ENCODE measurements at places on chromosomes 1 and 21. TPM values are rescaled to one million over a fixed set of nuclear protein-coding genes. Genes with fewer than 3 reads are reported as not detected.
A peak's percentile ranks its signal among the peaks of the same experiment; 100 is the strongest.

- H3K27ac ChIP-seq: peak overlapping the region; percentile 98
- peaks cover 24% of the 10 kb centered on the region for H3K4me1 ChIP-seq
- peak overlapping the region; percentile 90 for H3K4me3 ChIP-seq
- peak; percentile 29 for DNase-seq
Observed at GRCh38 chr1:15836772-15837669, 10.5 kb upstream of the SPEN start.

DNA sequence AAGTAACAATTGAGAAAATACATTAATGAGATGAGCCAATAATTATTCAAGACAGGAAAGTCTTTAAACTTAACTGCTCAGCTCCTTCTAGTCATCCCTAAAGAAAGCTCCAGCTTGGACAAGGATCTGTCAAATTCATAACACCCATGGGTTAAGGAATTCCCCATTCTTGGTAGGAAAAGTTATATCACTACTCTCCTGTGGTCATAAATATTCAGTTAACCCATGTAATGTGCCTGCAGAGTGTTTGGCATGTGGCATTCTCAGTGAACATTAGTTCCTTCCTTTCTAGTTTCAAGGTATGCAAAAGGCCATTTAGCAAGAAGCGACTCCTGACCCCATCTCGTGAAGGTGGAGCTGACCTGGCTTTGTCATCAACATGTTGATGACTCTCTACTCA is 76.7 kb upstream of the VCAM1 start:
- no peak for DNase-seq
- no peak overlapping the region for H3K27ac ChIP-seq
- no peak overlapping the region for H3K4me3 ChIP-seq
- H3K36me3 ChIP-seq: no peaks in the 10 kb centered on the region

- peak; percentile 9 for DNase-seq
- H3K27ac ChIP-seq: peak overlapping the region; percentile 34
- no peaks in the 10 kb centered on the region for H3K36me3 ChIP-seq
- no peak overlapping the region for H3K4me3 ChIP-seq
- peaks cover 7% of the 10 kb centered on the region for H3K27me3 ChIP-seq
Observed at GRCh38 chr1:94755675-94756074, 64.5 kb upstream of the SLC44A3 start.

GRCh38 chr1:103197216-103197615 is 88.9 kb upstream of the COL11A1 start:
- H3K4me1 ChIP-seq: no peaks in the 10 kb centered on the region
- no peak overlapping the region for H3K4me3 ChIP-seq
- H3K27ac ChIP-seq: no peak overlapping the region
- no peaks in the 10 kb centered on the region for H3K27me3 ChIP-seq
- DNase-seq: no peak
- no peaks in the 10 kb centered on the region for H3K36me3 ChIP-seq

DNA sequence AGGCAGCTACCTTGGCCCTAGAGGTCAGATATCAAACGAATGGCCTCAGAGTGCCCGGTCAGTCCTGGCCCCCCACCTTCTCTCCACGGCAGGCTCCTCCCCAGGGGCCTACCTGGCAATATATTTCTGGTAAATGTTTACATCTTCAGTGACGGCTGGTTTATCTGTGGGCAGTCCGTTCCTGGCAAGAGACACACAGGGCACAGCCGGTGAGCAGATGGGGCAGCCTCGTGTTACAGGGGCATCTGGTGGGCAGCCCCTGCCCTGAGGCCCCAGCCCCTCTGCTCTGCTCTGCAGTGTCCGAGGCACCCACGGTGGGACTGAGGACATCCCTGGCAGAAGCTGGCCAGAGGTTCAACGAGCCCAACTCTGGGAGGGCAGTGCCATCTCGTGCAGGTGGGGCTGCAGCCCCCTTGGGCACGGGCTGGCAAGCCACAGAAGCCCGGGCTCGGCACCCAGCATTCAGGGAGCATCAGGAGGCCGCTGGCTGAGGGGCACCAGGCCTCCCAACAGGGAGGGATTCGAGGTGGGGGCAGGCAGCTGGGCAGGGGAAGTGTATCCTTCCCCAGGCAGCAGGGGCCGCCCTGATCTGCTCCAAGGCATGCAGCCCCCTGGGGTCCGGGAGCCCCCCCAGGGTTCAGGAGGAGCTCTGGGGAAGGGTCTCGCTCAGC is 137.9 kb downstream of the CASZ1 start:
- no peaks in the 10 kb centered on the region for H3K36me3 ChIP-seq
- H3K4me3 ChIP-seq: no peak overlapping the region

DNA sequence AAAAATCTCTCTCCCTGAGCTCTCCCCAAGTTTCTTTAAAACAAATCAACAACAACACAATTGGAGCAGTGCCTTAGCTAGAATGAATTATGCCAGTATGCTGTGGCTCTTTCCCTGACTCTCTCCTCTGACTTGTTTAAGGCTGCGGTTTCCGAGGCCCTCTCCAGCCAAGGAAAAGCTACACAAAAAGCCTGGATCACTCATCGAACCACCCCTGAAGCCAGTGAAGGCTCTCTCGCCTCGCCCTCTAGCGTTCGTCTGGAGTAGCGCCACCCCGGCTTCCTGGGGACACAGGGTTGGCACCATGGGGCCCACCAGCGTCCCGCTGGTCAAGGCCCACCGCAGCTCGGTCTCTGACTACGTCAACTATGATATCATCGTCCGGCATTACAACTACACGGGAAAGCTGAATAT is 1.9 kb downstream of the S1PR1 start:
- peak; percentile 90 for DNase-seq
- peak overlapping the region; percentile 98 for H3K4me3 ChIP-seq
- H3K27me3 ChIP-seq: no peaks in the 10 kb centered on the region
- peaks cover 82% of the 10 kb centered on the region for H3K36me3 ChIP-seq

GRCh38 chr1:51927029-51927428 is 48.5 kb upstream of the NRDC start:
- peaks cover 5% of the 10 kb centered on the region for H3K27me3 ChIP-seq
- H3K4me1 ChIP-seq: no peaks in the 10 kb centered on the region
- H3K36me3 ChIP-seq: no peaks in the 10 kb centered on the region
- H3K27ac ChIP-seq: no peak overlapping the region
- no peak overlapping the region for H3K4me3 ChIP-seq

GRCh38 chr1:55571767-55572166 is 356.6 kb upstream of the USP24 start:
- H3K27me3 ChIP-seq: peaks cover 1% of the 10 kb centered on the region
- H3K4me1 ChIP-seq: no peaks in the 10 kb centered on the region
- DNase-seq: no peak
- no peak overlapping the region for H3K4me3 ChIP-seq

- peaks cover 83% of the 10 kb centered on the region for H3K36me3 ChIP-seq
- DNase-seq: no peak
- peaks cover 81% of the 10 kb centered on the region for H3K4me1 ChIP-seq
- peak overlapping the region; percentile 70 for H3K4me3 ChIP-seq
- no peaks in the 10 kb centered on the region for H3K27me3 ChIP-seq
- peak overlapping the region; percentile 96 for H3K27ac ChIP-seq
Observed at GRCh38 chr1:223717695-223718363, 5.5 kb downstream of the CAPN2 start.

- no peak overlapping the region for H3K4me3 ChIP-seq
- no peaks in the 10 kb centered on the region for H3K27me3 ChIP-seq
- DNase-seq: no peak
- H3K36me3 ChIP-seq: no peaks in the 10 kb centered on the region
- H3K27ac ChIP-seq: no peak overlapping the region
- no peaks in the 10 kb centered on the region for H3K4me1 ChIP-seq
Observed at GRCh38 chr1:7196036-7196911, 411.0 kb downstream of the CAMTA1 start.

GRCh38 chr1:160877221-160877620 is 7.8 kb downstream of the ITLN1 start:
- H3K36me3 ChIP-seq: no peaks in the 10 kb centered on the region
- H3K4me1 ChIP-seq: peaks cover 13% of the 10 kb centered on the region
- peak overlapping the region; percentile 0 for H3K27ac ChIP-seq
- peak; percentile 38 for DNase-seq

DNA sequence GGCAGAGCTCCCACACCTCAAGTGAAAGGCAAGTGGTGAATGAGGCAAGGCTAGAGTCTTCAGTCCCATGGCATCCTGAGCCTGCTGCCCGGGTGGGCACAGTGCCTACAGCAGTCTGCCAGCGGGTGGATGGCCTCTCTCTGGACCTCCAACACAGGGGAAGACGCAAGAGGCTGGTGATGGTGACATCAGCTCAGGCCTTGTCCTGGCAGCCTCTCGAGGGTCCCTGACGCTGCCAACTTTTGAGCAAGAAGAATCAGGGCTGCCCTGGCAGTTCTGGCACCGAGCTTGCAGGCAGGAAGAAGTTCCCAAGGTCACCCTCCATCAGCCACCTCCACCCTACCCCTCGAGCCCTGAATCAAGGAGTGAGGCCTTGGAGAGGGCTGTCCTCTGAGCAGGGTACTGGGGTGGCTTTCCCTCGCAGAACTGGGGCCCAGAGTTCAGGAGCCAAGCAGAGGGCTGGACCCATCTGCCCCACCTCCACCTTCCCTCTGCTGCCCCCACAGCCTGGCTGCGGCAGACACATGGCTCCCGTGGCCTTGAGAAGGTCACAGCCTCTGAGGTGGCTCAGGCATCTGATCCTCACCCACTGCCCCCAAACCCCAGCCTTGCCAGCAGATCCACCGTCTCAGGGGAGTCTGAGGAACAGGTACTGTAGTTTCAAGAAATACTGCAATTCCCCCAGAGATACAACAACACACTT is 5.8 kb downstream of the RAP1GAP start:
- no peak overlapping the region for H3K27ac ChIP-seq
- H3K4me1 ChIP-seq: peaks cover 7% of the 10 kb centered on the region
- H3K4me3 ChIP-seq: no peak overlapping the region
- H3K27me3 ChIP-seq: peaks cover 33% of the 10 kb centered on the region

- H3K27ac ChIP-seq: no peak overlapping the region
- DNase-seq: no peak
- no peak overlapping the region for H3K4me3 ChIP-seq
- peaks cover 69% of the 10 kb centered on the region for H3K27me3 ChIP-seq
Observed at GRCh38 chr1:35702508-35702907, 16.2 kb downstream of the C1orf216 start.

DNA sequence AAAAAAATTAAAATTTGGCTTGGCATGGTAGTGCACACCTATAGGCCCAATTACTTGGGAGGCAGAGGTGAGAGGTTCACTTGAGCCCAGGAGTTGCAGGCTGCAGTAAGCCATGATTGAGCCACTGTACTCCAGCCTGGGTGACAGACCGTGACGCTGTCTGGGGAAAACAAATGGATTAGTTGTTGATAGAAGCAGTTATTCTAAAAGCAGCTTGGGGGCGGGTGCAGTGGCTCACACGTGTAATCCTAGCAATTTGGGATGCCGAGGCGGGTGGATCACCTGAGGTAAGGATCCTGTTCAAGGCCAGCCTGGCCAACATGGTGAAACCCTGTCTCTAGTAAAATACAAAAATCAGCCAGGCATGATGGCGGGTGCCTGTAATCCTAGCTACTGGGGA is 40.3 kb downstream of the KIF1B start:
- no peak overlapping the region for H3K27ac ChIP-seq
- H3K36me3 ChIP-seq: peaks cover 4% of the 10 kb centered on the region
- DNase-seq: no peak
- no peaks in the 10 kb centered on the region for H3K27me3 ChIP-seq
- H3K4me1 ChIP-seq: peaks cover 5% of the 10 kb centered on the region

GRCh38 chr1:171981303-171981702 is 140.0 kb downstream of the DNM3 start:
- DNase-seq: no peak
- H3K36me3 ChIP-seq: no peaks in the 10 kb centered on the region
- H3K27me3 ChIP-seq: peaks cover 6% of the 10 kb centered on the region
- no peaks in the 10 kb centered on the region for H3K4me1 ChIP-seq
- H3K4me3 ChIP-seq: no peak overlapping the region

DNA sequence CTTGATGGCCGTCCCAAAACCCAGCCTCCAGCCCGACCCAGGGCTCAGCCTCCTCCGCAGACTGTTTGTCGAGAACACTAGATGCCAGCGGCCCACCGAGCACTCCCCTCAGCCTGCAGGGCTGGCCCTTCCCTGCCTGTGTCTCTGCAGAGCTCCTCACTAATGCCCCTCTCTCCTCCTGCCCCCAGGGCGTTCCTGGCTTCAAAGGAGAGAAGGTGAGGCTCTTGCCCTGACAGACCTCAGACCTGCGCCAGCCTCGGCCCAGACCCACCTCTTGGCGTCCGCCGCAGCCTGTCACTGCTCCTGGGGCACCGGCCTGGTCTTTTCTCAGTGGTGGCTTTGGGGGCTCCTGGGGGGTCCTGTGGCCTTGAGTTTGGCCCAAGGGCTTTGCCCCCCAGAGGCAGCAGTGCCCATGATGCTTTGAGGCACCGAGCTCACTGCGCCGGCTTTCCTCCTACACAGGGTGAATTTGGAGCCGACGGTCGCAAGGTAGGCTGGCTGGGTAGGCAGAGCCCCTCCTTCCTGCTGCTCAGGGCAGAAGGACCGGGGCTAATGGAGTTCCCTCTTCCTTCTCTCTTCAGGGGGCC is 18.4 kb downstream of the COL6A2 start:
- no peak overlapping the region for H3K27ac ChIP-seq
- DNase-seq: no peak
- H3K36me3 ChIP-seq: peaks cover 2% of the 10 kb centered on the region

- no peak overlapping the region for H3K27ac ChIP-seq
- H3K4me1 ChIP-seq: no peaks in the 10 kb centered on the region
- no peaks in the 10 kb centered on the region for H3K27me3 ChIP-seq
- no peak for DNase-seq
Observed at GRCh38 chr1:221227872-221228337, 348.7 kb downstream of the HLX start.

DNA sequence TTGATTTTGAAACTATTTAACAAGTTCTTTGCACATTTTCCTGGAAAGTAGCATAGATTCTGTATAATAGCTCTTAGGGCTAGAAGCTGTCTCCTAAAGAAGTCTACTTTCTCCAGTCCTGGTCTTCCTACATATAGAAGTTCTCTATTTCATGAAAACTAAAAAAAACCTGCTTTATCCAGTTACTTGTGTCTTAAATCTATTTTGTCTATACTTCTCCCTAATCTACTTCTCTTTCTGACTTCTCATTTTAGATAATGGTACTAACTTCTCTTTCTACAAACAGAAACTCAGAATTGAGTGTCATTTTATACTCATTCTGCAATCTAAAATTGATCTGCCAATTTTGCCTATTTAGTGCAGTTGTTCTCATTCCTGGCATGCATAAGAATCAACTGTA is 28.7 kb downstream of the PDE4B start:
- no peak overlapping the region for H3K4me3 ChIP-seq
- peaks cover 2% of the 10 kb centered on the region for H3K36me3 ChIP-seq
- H3K27ac ChIP-seq: no peak overlapping the region
- peaks cover 36% of the 10 kb centered on the region for H3K27me3 ChIP-seq

The GIPC2 gene
- total RNA-seq: 0.08 TPM

The CR1 gene
- 0.25 TPM for total RNA-seq

The PAQR6 gene
- 6.2 TPM for total RNA-seq

The FMO1 gene
- not detected for total RNA-seq

The CLCA4 gene
- total RNA-seq: not detected

The CHD5 gene
- 0.96 TPM for total RNA-seq

The CTSS gene
- total RNA-seq: 111 TPM

The TAF1A gene
- total RNA-seq: 10.0 TPM

The TMOD4 gene
- total RNA-seq: 2.0 TPM
